ENCODE measurements at places on chromosomes 6 and 20.

DNA sequence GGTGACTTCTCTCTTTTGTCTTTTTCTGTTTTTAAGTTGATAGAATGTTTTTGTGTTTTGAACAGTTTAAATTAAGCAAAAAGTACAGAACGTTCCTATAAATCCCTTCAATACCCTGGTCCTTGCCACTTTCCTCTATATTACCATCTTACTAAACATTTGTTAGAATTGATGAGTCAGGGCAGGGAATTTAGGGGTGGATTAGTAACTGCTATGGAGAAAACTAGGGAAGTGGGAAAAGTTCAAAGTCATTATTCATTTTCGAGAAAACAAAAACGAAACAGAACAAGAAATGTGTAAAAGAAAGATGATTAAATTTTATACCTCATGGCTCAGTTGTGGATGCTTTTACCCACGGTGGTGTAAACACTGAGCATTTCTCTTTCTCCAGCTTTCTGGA is 240.4 kb upstream of the SULF2 start:
- no peak for DNase-seq

DNA sequence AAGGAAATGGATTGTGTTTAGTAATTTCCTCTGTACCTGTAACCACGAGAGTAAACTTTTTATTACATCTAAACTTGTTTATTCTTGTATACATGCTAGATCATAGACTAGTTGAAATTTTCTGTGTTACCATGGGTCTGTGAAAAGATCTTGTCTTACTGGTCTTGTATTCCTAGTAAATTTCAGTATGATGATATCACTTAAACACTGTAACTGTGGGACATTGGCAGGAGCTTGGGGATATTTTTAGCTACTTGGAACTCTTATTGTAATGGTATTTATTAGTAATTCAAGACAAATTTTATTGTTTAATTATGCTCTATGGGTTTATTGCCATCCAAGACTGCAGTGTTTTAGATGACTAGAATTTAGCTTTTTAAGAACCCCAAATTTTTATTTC is 25.9 kb upstream of the TULP4 start:
- no peak for DNase-seq

DNA sequence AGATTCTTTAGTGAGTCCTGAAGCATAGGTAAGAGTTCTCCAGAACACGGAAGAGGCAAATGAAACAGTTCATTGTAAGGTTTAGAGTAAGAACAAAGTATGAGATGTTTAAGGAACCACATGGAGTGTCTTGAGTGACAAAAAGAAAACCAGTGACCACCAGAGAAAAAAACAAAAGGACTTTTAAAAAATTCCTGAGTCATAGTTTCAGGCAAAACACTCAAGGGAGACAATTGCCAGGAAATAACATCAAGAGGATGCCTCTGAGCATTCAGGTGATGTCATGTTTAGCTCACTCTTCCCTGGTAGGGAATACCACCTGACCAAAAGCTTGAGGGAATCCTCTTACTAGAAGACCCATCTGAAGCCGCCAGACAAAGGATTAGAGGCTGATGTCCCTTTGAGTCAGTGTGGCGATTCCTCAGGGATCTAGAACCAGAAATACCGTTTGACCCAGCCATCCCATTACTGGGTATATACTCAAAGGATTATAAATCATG is 110.3 kb downstream of the COL19A1 start:
- no peak for DNase-seq

DNA sequence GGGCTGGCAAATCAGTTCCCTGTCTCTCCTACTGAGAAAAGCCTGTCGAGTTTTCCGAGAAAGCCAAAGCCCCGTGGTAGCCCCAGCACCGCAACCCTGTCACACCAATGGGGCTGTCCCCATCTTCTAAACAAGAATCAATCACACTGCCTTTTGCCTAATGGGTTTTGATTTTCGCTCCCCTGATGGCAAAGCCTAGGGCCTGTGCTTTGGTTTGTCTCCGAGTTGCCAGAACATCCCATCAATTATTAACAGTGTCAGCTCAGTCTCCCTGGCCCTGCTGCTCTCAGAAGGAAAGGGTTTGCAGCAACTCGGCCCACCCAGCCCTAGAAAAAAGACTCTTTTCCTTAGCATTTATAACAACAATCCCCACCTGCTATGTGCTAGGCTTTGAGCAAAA is 4.2 kb downstream of the KCNB1 start:
- DNase-seq: no peak

- DNase-seq: no peak
These were observed 7.4 kb upstream of the SLC52A3 start for GRCh38 chr20:775679-776135.
